Osteocyte (in vitro differentiated cells): ENCODE measurements at places on chromosomes 7 and 10. TPM values are rescaled to one million over a fixed set of nuclear protein-coding genes. Genes with fewer than 3 reads are reported as not detected.
A peak's percentile ranks its signal among the peaks of the same experiment; 100 is the strongest.

DNA sequence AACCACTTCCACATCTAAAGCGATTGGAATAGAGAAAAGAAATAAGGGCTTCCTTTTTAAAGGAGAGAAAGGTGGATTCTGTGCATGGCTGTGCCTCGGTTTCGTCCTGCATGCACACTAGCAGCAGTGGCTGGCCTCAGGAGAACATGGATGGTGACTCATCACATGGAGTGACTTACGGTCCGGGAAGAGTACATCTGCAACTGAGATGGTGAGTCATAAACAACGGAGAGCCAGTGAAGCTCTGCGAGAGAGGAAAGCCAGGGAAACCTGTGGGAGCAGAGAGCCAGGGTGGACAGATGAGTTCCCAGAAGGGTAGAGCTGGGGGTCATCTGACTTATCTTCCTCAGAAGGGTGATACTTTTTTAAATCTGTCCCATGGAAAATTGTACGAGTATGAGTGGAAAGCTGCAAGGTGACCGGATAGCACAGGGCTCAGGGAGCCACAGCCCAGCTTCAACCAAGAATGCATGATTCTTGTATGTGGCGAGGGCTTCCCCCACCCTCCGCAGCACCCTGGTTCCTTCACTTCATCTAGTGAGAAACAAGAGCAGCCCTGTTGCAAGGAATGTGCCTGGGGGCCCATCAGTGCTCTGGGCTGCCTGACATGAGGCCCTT lies 259.1 kb downstream of the KLF6 start:
- no peaks in the 10 kb centered on the region for H3K27me3 ChIP-seq
- peak overlapping the region; percentile 82 for H3K27ac ChIP-seq
- DNase-seq: peak; percentile 85
- peaks cover 47% of the 10 kb centered on the region for H3K4me1 ChIP-seq
- no peak overlapping the region for H3K4me3 ChIP-seq
- no peaks in the 10 kb centered on the region for H3K36me3 ChIP-seq

Gene GLRX3
- total RNA-seq: 58.7 and 61.2 TPM in 2 replicates

Gene NPFFR1
- not detected in 2 replicates for total RNA-seq

DNA sequence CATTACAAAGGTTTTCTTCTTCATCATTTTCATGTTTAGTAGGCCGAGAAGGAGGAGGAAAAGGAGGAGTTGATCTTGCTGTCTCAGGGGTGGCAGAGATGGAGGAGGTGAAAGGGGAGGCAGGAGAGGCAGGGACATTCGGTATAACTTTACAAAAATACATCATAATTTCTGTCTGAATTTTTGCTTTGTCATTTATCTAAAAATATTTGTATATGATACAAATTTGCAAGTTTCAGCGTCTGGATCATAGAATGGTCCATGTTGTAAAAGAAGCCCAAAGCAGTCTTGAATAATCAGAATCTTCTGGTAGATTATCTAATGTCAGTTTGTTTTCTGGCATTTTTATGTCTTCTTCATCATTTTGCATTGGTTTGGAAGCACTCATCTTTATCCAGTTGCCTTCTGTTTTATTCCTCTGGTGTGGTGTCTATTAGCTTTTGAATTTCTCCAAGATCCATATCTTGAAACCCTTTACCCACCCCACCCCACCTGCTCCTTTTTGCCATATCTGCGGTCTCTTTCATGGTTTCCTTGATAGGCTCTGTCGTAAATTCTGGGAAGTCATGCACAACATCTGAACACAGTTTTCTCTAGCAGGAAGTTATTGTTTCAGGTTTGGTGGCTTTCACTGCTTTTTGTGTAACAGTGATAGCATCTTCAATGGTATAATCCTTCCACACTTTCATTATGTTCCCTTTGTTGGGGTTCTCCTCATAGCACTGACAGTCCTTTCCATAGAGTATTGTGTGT lies 95.0 kb downstream of the ST7 start:
- peak overlapping the region; percentile 23 for H3K27ac ChIP-seq
- no peak overlapping the region for H3K4me3 ChIP-seq
- DNase-seq: no peak
- peaks cover 73% of the 10 kb centered on the region for H3K4me1 ChIP-seq
- no peaks in the 10 kb centered on the region for H3K27me3 ChIP-seq
- H3K36me3 ChIP-seq: peaks cover 28% of the 10 kb centered on the region

Gene ENTPD1
- total RNA-seq: 1.2 and 1.5 TPM in 2 replicates

DNA sequence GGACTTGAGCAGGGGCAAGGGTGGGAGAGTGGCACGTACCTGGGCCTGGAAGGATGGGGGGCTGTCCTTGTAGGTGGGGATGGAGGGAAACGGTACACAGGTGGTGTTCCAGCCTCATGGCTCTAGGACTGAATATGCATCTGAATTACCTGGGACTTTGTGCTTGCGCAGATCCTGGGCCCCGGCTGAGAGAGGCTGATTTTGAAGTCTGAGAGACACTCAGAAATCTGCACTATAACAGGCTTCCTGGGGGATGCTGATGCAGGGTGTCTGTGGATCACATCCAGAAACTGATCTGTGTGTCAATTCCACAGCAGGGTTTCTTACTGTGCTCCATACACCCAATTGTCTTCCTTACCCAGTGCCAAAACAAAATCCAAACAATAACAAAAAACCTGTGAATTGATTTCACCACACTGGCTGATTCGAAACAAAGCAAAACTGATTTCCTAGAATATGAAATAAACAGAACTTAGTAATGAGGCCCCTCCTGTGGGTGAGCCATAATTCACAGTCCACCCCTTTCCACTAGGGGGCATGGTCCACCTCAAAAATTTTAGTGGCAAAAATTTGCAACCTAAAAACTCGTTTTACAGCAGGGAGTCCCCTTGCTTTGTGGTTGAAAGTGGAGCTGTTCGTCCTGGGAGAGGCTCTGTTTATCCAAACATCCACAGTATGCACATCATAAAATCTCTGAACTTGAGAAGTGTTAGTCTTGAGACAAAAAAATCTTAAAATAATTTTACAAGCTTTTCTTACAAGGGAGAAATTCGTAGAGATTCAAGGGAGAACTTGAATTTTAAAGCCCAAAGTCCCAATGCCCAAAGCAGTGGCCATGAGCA lies 32.0 kb upstream of the PLEKHA1 start:
- peaks cover 26% of the 10 kb centered on the region for H3K4me1 ChIP-seq
- no peaks in the 10 kb centered on the region for H3K36me3 ChIP-seq
- H3K4me3 ChIP-seq: no peak overlapping the region
- no peak for DNase-seq
- no peaks in the 10 kb centered on the region for H3K27me3 ChIP-seq

Gene NFE2L3
- 0.55 and 0.78 TPM in 2 replicates for total RNA-seq

Gene RARRES2
- not detected in 2 replicates for total RNA-seq

GRCh38 chr10:23516530-23516929 lies 77.7 kb downstream of the OTUD1 start:
- no peaks in the 10 kb centered on the region for H3K27me3 ChIP-seq
- DNase-seq: no peak
- no peaks in the 10 kb centered on the region for H3K36me3 ChIP-seq
- no peak overlapping the region for H3K27ac ChIP-seq

Gene SFRP5
- total RNA-seq: not detected in 2 replicates

DNA sequence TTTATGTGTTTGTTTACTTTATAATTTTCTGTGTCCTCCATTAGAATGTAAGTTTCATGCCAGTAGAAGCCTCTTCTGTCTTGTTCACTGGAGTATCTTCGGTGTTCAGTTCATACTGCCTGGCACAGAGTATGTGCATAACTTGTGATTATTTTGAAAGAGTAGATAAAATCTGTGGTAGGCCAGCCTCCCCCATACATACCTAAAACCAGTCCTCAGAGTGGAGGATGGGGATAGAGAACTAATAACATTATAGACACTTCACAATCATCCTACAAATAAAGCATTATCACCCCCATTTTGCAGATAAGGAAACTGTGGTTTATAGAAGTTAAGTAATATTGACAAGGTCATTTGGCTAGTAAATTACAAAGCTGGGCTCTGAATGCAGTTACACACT lies 28.0 kb downstream of the VIM start:
- DNase-seq: no peak
- no peaks in the 10 kb centered on the region for H3K27me3 ChIP-seq
- no peak overlapping the region for H3K27ac ChIP-seq
- H3K4me1 ChIP-seq: peaks cover 4% of the 10 kb centered on the region

DNA sequence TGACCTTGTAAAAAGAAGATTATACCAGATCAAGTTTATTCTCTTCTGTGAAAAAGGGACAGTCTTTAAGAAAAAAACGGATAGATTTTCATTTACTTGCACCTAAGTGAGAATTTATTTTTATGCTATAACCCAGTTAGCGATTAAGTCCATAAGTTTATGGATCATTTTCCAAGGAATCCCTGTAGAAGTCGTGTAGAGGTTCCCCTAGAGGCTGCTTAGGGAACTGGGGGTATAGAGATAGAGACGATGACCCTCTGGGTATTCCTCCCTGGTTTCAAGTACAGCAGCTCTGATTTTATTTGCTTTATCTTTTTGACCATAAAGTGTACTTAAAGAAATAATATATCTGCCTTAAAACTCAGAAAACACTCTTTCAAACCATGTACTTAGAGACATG lies 648.4 kb upstream of the LRRTM3 start:
- H3K4me3 ChIP-seq: no peak overlapping the region
- H3K27ac ChIP-seq: no peak overlapping the region
- no peak for DNase-seq
- no peaks in the 10 kb centered on the region for H3K4me1 ChIP-seq
- peaks cover 16% of the 10 kb centered on the region for H3K27me3 ChIP-seq

Gene TMEM176A
- not detected in 2 replicates for total RNA-seq

Gene TACC2
- total RNA-seq: 64.2 and 65.5 TPM in 2 replicates

Gene RASSF4
- total RNA-seq: 11.7 and 11.8 TPM in 2 replicates

DNA sequence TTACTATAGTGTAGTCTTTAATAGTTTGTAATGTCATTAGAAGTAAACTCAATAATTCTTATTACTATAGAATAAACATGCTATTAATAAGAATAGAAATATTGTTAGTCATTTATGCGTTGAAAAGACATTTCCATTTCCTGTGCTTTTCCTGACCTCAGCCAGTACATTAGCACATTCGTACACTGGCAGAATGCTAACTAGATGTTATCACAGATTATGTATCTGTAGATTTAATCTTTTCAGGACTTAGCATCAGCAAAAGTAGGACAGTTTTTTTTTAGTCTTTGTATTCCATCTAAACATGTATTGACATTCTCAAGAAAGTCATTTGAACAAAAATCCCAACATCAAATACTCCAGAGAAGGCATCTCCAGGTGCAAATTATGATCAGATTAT lies 158.5 kb downstream of the EXOC4 start:
- no peak overlapping the region for H3K27ac ChIP-seq
- H3K27me3 ChIP-seq: no peaks in the 10 kb centered on the region
- H3K4me1 ChIP-seq: peaks cover 6% of the 10 kb centered on the region
- no peaks in the 10 kb centered on the region for H3K36me3 ChIP-seq

Gene HOXA9
- total RNA-seq: not detected in 2 replicates

DNA sequence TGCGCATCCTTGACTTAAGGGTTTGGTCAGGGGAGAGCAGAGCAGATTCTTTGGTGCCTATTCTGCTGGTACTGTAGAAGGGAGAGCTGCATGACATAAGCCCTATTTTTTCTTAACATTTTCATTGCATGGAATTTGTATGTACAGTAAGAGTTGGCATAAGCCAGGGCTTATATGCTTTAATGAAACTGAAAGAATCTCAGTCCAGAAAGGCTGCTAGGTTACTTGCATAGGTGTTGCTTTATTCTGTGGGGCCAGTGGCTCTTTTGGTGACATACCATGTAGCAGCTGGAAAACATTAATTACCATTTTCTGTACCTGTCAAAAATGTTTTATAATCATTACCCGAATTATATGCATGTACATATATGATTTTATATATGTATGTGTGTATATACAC lies 152.1 kb downstream of the LYZL1 start:
- H3K4me1 ChIP-seq: peaks cover 3% of the 10 kb centered on the region
- H3K27me3 ChIP-seq: peaks cover 18% of the 10 kb centered on the region
- H3K27ac ChIP-seq: no peak overlapping the region
- no peak for DNase-seq
- H3K36me3 ChIP-seq: peaks cover 2% of the 10 kb centered on the region

Gene AKR1C2
- total RNA-seq: not detected in 2 replicates

Gene SPDYE1
- total RNA-seq: not detected in 2 replicates

Gene WNT8B
- total RNA-seq: not detected in 2 replicates

Gene SCRN1
- total RNA-seq: 104 and 106 TPM in 2 replicates

DNA sequence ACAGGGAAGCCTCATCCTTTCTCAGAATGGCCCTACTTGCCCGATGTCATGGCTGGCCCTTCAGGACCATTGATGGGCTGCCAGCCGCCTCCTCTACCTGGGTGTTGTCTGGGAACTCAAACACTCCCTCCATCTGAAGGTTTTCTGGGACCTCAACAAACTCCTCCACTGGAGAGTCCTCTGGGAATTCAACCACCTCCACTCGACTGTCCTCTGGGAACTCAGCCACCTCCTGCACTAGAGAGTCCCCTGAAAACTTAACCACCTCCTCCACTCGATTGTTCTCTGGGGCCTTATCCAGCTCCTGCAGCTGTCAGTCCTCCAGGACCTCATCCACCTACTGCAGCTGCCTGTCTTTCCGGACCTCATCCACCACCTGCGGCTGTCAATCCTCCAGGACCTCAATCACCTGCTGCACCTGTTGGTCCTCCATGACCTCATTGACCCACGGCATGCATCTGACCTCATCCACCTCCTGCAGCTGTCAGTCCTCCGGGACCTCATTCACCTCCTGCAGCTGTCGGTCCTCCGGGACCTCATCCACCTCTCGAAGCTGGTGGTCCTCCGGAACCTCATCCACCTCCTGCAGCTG lies 37.1 kb downstream of the MAT1A start:
- no peak overlapping the region for H3K27ac ChIP-seq
- H3K27me3 ChIP-seq: peaks cover 15% of the 10 kb centered on the region
- peaks cover 3% of the 10 kb centered on the region for H3K4me1 ChIP-seq
- no peak for DNase-seq
- H3K4me3 ChIP-seq: no peak overlapping the region

DNA sequence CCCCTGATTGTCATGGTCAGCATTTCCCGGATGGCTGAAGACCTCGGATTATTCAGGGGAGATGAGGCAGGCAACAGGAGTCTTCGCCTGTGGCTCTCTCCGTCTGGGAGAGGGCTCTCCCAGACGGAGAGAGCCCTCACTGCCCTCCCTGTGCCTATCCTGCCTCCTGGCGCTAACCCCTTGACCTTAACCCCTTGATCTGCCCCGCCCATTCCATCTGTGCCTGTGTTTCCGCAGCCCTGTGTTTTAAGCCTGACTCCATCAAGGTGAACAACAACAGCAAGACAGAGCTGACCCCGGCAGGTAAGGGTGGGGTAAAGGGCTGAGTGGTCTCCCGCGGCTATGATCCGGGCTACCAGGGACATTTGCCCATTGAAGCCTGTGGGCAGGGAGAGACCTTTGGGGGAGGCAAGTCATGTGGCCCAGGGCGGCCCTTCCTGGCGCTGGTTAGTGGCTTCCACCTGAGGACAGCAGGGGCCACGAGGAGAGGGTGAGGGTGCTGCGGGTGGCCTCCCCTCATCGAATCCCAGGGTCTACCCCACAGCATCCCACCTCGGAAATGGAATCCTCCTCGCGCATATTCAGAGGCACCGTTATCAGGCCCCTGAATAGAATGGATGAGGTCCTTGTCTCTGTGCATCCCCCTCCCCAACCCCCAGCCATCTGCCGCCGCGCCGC lies 4.2 kb upstream of the MUC12 start:
- no peaks in the 10 kb centered on the region for H3K36me3 ChIP-seq
- peaks cover 52% of the 10 kb centered on the region for H3K27me3 ChIP-seq
- H3K4me1 ChIP-seq: peaks cover 12% of the 10 kb centered on the region
- no peak for DNase-seq
- no peak overlapping the region for H3K4me3 ChIP-seq
- no peak overlapping the region for H3K27ac ChIP-seq
